ENCODE measurements at places on chromosomes 12 and 14.

DNA sequence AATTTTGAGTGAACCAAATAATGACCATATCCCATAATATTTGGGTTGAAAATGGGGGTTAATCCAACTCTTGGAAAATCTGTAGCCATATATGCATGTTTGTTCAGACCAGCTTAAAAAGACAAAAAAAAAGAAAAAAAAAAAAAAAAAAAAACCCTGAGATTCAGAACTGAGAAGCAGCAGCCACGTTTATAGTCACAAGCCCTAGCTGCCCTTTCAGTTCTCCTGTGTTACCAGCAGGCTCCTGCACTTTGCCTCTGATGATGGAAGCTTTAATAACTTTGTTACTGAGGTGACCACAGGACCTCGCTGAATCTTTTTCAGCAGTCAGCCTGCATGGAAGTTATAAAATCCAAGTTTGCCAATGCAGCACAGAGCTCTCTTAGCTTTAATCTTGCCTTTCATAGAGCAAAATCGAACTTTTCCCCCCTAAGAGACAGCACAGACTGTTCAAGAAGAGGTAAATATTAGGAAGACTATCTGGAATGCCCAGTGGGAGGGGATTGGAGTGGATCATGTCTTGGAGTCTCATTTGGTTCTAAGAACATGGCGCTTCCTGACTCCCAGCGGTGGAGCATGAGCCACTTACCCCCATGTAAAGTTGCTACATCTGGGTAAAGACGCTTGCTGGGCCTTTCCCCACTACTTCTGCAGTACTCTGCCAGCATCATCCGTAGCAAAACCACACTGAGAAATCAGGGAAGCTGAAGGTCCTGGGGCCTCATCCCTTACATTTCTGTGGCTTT lies 20.6 kb downstream of the GNG2 start:
- peaks cover 13% of the 10 kb centered on the region for H3K4me1 ChIP-seq
- H3K27me3 ChIP-seq: no peaks in the 10 kb centered on the region
- H3K27ac ChIP-seq: no peak overlapping the region
- H3K36me3 ChIP-seq: no peaks in the 10 kb centered on the region
- no peak for DNase-seq

DNA sequence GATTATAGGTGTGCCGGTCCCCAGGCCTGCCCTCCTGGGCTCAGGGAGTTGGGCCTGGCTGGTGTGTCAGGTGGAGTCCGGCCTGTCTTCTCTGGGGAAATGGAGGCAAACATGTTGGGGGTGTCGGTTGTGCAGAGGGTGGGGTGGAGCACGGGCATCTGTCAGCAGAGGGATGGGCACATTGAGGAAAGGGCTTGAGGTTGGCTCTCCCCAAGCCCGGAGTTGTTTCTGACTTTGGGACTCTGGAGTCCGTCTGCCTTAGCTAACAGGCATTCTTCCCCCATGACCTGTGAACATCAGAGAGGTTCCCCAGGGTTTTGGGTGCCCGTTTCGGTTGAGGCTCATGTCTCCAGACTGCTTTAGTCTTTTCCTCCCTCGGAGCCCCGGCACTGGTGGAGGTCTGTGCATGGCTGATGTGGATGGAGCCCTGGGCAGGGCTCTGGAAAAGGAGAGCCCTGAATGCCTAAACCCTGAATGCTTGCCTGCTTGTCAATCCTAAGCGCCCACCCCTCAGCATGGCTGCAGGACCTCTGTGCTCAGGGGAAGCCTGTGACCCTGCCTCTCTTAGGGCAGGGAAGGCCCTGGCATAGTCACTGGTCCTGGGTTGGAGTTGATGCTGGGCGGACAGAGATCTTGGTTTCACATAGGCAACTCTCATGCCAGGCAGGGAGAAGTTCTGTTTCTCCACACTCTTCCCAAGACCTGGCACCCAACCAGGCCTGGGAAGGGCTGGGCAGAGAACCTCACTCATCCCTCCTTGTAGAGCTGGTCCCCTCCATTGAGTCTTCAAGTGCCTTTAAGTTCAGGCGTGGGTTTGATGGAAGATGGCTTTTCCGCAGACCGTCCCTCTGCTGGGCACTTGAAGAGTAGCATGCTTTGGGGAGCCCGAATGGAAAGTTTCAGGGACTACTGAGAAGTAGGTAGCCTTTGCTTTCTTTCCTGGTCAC lies 12.9 kb downstream of the NYNRIN start:
- H3K27ac ChIP-seq: no peak overlapping the region
- H3K36me3 ChIP-seq: peaks cover 21% of the 10 kb centered on the region

GRCh38 chr14:24392325-24393091 lies 6.3 kb upstream of the NYNRIN start:
- DNase-seq: no peak
- H3K4me1 ChIP-seq: peaks cover 15% of the 10 kb centered on the region
- no peaks in the 10 kb centered on the region for H3K36me3 ChIP-seq
- H3K27ac ChIP-seq: no peak overlapping the region
- no peak overlapping the region for H3K4me3 ChIP-seq
- no peaks in the 10 kb centered on the region for H3K27me3 ChIP-seq

GRCh38 chr12:3727877-3728632 lies 24.9 kb downstream of the CRACR2A start:
- H3K36me3 ChIP-seq: no peaks in the 10 kb centered on the region
- H3K4me1 ChIP-seq: no peaks in the 10 kb centered on the region

Measured in esophagus squamous epithelium (tissue), 5 donors.